ENCODE measurements at places on chromosomes 13 and 19.
A peak's percentile ranks its signal among the peaks of the same experiment; 100 is the strongest.

GRCh38 chr13:31522396-31522795, 216.9 kb upstream of the RXFP2 start:
- no peak for DNase-seq

DNA sequence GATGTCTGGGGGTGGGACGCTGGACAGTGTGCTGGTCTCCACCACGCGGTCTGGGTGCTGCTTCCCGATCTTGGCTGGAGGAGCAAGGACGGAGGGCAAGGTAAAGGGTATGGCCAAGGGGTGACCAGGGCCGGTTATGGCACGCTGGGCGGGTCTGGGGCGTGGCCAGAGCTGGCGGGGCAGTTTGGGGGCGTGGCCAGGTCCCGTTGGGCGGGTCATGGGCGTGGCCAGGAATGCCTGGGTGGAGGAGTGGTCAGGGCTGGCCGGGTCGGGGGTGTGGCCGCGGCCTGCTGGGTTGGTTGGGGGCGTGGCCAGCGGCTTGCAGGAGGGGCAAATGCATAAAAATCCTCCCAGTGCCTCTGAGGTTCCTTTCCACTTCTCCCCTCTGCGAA, 19.2 kb downstream of the GPX4 start:
- peak; percentile 75 for DNase-seq

- no peak for DNase-seq
These were observed 25.5 kb downstream of the CYP2B6 start for GRCh38 chr19:41016488-41017071.

DNA sequence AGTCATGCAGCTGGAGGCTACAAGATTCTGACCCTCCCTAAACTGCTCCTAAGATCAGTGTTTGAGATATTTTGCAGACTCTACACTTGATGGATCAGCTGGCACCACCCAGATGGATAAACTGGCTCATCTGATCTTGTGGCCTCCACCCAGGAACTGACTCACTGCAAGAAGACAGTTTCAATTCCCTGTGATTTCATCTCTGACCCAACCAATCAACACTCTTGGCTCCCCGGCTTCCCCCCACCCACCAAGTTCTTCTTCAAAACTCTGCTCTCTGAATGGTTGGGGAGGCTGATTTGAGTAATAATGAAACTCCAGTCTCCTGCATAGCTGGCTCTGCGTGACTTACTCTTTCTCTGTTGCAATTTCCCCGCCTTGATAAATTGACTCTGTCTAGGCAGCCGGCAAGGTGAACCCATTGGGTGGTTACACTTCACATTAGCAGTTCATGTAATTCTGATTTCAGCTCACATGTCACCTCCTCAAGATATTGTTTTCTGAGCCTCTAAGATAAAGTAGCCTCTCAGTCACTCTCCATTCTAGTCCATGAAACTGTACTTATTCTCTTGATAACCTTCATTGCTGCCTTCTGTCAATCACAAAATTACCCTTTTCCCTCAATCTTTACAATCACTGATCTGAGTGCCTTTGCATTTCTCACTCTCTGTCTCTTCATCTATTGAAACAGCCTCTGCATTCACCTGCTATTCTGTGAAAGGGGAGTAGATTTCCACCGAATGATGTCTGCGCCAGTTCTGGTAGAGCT, 9.9 kb upstream of the FPR3 start:
- DNase-seq, result peak; percentile 92

DNA sequence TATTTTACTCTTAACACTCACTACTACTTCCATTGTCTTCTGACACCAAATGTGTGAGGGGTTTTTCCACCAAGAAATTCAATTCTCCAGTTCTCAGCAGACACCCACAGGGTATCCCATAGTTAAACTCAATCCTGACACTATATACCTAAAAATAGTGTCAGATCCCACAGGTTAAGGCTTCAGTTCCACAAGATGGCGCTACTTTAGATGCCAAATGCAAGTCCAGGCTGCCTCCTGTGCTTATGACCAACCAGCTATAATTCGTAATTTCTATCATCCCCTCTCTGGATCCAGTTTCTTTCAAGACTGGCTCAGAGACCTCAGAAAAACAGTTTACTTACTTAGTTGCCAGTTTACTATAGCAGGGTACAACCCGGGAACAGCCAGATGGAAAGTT, 1146.2 kb upstream of the SPRY2 start:
- DNase-seq, result no peak

DNA sequence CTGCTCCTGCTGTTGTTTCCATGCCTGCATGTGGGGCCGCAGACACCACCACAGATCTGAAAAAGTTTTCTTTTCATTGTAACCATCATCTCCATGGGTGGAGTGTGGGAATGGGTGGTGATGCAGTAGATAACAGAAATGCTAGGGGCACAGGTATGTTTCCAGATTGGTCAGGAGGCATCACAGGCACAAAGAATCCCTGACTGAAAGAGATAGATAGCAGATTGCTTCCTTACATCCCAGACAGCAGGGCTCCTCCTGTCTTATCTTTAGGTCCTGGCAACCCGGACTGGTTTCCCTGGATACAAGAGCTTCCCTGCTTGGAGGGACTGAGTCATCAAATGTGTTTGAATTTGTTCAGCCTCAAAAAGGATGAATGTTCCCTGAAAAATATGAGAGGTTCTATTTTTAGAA, 1937.6 kb downstream of the PCDH9 start:
- peak; percentile 16 for DNase-seq

DNA sequence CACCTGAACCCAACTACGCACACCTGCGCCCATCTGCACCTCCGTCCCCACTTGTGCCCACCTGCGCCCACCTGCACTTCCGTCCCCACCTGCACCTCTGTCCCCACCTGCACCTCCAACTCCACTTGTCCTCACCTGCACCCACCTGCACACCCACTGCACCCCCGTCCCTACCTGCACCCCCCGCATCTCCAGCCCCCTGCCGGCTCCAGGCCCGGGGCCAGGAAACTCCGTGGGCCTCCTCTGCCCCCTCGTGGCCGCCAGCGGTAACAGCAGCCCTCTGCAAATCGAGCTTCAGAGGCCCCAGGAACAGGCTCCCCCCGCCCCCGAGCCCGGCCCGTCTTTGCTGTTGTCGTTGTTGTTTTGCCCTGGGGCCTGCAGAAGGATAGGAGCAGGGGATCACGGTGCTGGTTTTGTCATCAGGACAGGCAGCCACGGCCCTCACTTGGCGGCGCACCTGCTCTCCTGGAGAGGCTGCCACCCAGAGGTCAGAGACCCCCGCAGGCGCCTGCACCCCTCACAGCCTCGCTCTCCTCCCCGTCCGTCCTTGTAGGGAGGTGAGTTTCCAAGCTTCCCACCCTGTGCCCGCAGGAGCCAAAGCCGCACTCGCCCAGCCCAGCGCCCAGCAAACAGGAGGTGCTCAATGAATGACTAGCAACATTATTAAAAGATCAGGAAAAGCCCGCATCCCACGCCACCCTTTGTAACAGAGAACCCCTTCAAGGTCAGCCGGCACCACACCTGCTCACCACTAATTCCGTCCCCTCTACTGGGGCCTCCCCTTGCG, 65.4 kb downstream of the GNG7 start:
- DNase-seq, result peak; percentile 27
